ENCODE measurements at places on chromosomes 2 and 18.

DNA sequence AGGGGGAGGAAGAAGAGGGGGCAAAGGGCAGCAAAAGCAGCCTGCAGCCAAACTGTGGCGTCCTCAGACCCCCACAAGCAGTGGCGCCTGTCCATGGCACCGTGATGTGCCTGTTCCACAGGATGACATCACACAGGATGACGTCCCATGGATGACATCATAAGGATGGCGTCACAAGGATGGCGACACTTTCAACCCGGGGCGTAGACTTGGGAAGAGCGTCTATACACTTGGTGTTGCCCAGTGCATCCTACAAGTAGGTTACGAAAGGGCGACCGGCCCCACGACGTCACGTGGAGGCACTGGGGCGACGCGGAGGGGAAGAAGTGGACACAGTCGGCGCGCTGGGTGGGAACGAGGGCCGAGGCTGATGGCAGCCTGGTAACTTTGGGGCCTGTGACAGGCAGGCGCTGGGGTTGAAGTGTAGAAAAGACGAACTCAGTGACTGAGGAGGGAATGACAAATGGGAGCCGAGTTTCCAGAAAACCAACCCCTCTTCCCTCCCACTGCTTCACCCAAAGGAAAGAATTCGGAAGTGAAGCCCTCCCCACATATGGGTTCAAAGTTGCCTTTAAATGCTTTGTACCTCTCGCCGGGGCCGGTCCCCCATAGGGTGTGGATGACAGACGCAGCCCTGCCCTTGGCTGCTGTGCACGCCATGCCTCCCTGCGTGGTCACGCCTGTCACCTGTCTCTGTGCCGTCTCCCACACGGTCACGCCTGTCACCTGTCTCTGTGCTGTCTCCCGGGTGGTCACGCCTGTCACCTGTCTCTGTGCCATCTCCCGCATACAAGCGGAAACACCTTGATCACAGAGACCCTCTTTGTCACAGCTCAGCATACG is 13.4 kb upstream of the KCNG2 start:
- DNase-seq: no peak

GRCh38 chr2:231709981-231710798 is 1.9 kb downstream of the PTMA start:
- peak; percentile 81 for DNase-seq

DNA sequence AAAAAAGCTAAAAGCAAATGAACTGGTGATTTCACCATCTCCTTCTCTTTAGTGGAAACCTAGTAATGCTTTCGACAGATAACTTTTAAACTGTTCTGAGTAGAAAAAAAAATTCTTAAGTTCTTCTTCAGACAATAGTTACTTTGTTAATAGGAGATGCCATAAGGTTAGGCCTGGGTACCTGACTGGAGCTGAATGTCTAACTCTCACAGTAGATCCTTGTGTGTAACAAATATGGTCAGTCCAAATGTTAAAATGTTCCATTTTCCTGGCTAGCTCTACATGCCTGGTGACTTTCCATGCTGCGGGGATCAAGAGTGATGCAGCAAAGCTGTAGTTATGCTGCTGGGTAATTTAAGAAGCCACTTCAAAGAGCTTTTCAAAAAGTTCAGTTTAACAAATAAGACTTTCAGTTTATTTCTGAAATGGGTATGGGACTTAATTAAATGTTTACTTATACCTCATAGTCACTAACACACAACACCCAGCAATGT is 264.0 kb upstream of the SESTD1 start:
- DNase-seq: no peak

DNA sequence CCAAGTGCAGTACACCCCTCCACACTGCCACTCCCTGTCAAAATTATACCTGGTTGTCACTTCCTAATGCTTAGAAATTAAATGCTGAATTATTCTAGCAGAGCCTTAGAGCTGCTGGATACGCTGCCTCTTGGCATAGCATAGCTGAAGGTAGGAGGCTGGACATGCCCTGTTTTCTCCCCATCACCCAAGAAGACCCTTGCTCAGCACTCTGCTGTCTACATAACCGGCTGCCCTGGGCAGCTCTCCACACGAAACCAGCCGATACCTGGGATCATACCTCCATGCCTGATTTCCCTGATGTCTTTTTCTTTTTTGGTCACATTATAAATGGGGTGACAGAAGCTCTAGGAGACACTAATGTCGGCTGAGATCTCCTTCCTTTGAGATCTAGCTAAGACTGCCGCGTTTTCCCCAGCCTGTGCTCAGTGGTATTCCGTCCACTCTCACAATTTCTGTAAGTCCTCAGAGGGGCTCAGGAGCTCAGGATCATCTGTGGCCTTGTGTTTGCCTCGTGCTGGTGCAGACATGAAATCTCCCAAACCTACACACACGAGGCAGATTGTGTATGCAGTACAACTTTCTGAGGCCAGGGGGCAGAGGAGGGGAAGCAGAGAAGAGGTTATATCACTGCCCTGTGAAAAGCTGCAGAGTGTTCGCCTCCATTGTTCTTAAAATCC is 13.5 kb upstream of the ZAP70 start:
- no peak for DNase-seq

DNA sequence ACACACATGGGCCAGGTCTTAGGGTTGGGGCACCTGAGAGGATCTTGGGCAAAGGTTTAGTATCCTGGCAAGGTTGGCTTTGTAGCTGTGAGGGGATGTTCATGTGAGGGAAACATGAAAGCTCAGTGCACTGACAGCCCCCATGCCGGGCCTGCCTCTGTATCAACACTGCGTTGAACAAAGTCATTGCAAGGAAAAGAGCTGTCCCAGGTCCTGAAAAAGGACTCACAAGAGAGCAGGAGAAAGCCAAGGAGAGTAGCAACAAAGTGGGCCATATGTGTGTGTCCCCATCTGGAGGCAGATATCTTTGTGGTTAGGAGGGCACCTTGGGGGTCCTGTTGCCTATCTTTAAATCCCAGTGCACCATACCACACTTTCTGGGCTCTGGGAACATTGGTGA is 237.8 kb upstream of the THSD7B start:
- DNase-seq: no peak

DNA sequence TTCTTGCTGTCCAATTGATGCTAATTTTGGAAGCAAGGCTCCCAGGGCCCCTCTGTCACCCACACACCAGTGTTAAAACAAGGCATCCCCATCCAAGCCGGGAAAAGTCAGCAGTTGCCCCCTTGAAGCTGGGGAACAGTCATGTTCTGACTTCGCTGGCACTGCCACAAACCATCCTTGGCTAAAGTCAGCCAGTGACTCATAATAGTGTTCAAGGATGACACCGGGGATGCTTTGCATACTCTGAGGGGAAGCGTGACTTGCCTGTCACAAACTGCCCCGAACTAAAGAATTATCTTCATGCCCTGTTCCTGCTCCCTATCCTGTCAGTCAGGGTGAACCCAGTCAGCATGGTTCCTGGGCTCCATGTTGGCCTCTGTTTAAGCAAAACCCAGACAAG is 37.0 kb downstream of the TGFA start:
- DNase-seq: no peak

- DNase-seq: no peak
Measured at GRCh38 chr18:50240080-50240563, 26.2 kb downstream of the CFAP53 start.

DNA sequence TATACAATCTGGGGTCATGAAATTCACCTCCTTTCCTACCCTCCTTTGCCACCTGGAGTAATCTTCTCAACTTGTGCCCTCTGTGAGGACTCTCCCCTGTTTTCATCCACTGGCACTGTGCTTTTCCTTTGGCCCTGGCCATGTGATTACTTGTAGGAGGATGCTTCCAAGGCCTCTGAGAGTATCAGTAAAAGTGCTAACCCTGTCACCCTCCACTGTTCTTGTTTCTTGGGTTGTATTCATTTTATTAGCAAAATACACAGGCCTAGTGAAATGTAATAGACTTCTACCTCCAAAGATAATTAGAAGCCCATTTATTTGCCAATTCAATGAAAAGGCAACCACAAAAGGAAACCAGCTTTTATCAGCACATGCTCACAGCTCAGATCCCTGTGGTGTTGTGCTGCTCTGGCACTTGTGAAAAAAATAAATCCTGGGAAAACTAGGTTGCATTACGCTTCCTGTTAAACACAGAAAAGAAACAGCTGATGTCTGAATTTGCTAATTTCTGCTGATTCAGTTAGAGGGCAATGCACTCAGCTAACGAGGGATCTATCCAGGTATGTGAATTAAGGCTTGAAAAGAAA is 357.5 kb upstream of the ETAA1 start:
- DNase-seq: no peak

GRCh38 chr18:77108821-77109647 is 23.5 kb downstream of the MBP start:
- DNase-seq: no peak

DNA sequence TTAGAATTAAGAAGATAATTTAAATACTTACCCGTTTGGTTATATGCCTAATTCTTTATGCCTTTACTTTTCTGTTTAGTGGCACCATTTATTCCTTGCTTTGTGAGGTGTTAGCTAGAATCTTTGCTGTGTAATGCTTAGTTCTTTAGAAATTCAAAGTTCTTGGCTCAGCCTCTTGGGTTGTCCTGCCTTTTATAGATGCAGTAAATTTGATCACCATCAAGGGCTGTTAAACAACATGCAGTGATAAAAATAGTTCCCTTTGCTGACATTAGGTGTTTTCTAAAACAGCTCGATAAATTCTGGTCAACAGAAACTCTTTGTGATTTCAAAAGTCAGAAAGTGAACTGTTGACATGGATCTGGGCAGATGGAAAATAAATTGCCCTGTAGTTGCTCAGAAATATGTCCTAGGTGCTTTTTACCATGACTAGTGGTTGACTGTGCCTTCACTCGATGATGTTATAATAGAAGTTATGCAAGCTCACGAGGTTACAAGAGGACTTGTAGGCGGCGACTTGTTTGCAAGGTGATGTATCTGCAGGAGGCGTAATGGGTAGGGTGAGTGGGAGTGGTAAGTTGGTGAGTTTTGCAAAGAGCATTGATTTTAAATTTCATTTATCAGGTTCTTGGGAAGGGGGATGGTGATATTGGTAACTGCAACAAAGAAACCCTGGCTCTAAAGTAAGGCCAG is 52.1 kb downstream of the LRRTM1 start:
- DNase-seq: no peak

DNA sequence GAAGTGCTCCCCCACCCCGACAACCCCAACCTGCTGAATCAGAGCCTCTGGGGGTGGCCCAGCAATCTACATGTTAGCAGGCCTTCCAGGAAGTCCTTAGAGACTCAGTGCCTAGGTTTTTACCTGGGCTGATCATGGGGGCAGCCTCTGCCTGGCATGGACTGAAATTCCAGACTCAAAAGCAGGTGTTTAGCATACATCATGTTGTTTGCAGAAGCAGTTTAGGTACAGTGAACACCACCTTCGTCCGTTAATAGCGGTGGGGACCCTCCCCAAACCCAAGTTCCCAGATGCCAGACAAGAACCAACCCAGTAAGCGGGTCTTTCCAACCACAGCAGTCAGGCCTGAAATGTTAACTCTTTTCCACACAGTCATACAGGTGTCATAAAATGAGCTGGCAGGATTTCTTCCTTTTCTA is 26.4 kb upstream of the GALR1 start:
- DNase-seq: peak; percentile 36

DNA sequence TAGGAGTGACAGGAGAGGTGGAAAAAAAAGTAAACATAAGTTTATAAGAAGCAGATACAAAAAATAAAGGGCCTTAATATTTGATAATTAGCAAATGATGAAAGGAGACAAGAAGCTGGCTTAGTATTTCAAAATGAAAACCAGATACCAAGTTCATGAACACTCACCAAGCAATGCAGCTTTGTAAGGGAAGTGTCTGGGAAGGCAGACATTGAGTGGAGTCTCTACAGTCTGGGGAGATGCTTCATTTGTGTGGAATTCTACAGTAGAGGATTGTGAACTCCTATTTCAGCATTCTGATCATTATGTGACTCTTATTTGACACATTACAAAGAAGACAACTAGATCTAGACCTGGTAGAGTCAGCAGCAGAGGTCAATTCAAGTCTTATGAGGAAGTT is 1072.7 kb downstream of the DSC3 start:
- DNase-seq: no peak

- DNase-seq: no peak
Measured at GRCh38 chr2:216903470-216903869, 43.6 kb upstream of the TNP1 start.

DNA sequence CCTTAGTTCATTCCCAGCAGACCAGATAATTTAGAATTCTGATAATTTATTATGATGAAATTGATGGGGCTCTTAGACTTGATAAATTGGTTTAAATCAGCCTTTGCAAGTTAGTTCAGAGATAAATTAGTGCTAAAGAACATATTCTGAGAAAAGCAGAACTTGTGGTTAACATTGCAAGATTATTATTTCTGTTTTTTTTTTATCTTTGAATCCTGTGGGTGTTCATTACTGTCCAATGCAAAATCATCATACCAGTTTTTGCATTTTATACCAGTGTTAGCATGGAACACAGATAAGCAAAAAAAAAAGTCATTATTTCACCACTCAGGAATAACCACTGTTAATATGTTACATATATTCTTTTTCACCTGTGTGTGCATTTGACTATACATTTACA is 9.1 kb downstream of the SEPTIN2 start:
- no peak for DNase-seq

GRCh38 chr2:20494241-20494640 is 47.4 kb downstream of the RHOB start:
- DNase-seq: no peak

GRCh38 chr2:218780046-218780445 is 1.9 kb upstream of the CYP27A1 start:
- no peak for DNase-seq

DNA sequence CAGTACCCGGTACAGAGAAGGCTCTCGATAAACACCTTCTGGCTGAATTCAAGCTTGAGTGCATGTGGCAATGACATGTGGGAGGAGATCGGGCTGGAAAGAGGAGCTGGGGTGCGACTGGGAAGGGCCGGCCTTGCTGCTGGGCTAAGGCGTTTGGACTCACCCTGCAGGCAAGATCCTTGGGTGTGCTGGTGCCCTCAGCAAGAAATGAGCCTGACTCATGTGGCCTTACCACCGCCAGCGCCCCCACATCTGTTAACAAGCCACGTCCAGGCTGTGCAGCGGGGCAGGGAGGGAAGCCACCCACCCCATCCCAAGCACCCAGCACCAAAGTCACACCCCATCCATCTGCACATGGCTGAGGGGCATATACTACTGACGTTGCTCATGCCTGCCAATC is 1.3 kb downstream of the HS1BP3 start:
- no peak for DNase-seq
